ENCODE measurements at places on chromosomes 11 and 22.

- DNase-seq, result peak; percentile 88
These were observed at the start of gene GLB1L2 for GRCh38 chr11:134331354-134332188. Gene GLB1L2 (plus strand): TSS chr11:134331988. CDS start chr11:134332062, 74 bp downstream.

DNA sequence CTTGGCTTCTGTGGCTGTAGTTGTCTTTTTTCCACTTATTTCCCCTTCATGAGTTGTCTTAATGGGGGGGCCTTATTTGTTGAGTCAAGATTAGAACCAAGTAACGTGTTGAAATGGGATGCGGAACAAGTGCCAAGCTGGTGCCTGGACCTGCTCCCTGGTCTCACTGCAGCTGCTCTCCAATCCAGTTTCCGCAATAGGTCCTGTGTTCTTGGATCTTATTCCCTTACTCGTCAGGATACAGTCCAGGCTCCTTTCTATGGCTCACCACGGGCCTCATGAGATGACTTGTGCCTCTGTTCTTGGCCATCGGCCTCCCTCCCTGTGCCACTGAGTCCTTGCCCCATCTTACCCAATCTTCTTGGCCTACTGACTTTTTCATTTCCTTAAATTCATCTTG lies 159.6 kb upstream of the CADM1 start:
- DNase-seq, result no peak

DNA sequence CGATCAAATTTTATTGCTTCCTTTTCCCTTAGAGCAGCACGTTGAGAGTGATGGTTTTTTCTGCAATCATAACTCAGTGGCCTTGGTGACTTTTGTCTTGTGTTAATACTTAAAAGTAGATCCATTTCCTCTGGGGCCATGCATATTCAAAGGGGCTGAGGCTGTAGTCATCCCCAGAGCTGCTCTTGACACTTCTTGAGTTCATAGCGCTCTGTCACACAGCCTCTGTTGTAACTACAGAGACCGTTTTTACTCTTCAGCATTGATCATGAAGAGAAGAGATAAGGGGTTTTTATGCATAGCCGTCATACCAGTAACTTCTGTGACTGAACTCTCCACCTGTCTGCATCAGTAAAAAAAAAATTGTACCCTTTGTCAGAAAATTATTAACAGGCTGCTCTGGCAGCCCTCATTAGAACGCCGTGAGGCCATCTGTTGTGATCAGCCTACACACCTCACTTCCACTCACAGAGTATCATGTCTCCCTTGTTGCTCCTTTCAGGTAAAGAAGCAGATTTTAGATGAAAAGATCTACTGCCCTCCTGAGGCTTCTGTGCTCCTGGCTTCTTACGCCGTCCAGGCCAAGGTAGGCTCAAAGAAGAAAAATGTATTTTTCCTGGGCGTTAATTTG lies 38.4 kb downstream of the NF2 start:
- DNase-seq, result no peak

- no peak for DNase-seq
These were observed 13.2 kb downstream of the VPS37C start for GRCh38 chr11:61147791-61148620.

DNA sequence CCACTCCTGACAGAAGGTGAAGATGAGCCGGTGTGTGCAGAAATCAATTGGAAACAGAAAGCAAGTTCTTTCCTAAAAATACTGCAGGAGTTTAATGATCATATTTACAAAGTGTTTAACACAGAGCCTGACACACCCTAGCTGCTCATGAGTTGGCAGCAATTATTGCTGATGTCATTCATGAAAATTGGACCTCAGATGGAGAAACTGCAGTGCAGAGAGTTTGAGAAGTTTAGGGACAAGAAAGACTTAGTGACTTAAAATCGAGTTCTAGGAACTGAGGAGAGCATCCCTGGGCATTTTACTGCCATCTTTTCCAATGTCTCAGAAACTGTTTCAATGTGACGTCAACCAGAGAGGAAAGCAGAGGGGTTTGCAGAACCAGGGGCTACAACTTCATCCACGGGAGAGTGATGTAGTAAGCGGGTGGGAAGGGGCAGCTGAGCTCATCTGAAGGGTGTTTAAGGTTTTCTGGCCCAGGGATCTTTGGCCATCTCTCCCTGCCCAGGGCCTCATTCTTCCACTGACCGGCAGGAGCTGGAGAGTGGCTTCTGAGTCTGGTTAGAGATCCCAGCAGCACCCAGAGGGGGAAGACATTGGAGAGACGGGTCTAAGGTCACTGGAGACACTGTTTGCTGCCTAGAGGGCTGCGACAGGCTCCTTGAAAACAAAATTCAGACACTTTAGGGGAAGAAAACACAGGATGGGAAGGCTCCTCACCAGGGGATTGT lies 21.1 kb upstream of the IGLL5 start:
- no peak for DNase-seq

GRCh38 chr11:133966172-133966651 lies 9.4 kb upstream of the IGSF9B start:
- DNase-seq, result no peak

DNA sequence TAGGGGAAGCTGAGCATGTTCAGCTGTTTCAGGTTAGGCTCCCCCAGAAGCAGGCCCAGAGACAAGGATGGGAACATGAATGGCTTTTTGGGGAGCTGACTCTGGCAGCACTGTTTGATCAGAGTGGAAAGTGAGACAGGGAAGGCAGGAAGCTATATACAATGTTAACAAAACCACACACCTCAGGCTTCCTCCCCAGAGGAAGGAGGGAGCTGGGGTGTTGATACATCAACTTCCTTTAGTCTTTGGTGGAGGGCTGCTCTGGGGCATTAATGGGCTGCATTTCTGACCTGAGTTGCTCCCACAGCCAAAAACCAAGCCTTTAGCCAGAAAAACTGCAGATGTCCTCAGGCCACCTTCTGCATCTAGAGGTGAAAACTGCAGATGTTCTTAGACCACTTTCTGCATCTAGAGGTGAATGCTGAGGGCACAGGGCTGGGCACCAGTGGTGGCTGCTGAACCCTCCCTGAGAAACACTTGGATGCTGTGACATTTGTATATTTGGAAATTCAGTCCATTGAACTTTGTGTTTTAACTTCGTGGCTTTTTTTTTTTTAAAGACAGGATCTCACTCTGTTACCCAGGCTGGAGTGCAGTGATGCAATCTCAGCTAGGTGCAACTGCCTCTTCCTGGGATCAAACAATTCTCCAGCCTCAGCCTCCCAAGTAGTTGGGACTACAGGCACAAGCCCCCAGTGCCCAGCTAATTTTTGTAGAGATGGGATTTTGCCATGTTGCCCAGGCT lies 49.9 kb downstream of the KIAA1671 start:
- no peak for DNase-seq

GRCh38 chr22:29096736-29097669 lies 24.2 kb downstream of the KREMEN1 start:
- no peak for DNase-seq
